Frontal cortex (tissue), 4 donors: ENCODE measurements at places on chromosomes 2 and 18. TPM values are rescaled to one million over a fixed set of nuclear protein-coding genes. Genes with fewer than 3 reads are reported as not detected.

- DNase-seq, result no peak
These were observed 135.7 kb downstream of the EVA1A start for GRCh38 chr2:75424936-75425619.

GRCh38 chr2:134011936-134012586, 241.8 kb upstream of the MGAT5 start:
- DNase-seq, result no peak

GRCh38 chr2:212733273-212733672, 194.7 kb upstream of the ERBB4 start:
- DNase-seq, result no peak

DNA sequence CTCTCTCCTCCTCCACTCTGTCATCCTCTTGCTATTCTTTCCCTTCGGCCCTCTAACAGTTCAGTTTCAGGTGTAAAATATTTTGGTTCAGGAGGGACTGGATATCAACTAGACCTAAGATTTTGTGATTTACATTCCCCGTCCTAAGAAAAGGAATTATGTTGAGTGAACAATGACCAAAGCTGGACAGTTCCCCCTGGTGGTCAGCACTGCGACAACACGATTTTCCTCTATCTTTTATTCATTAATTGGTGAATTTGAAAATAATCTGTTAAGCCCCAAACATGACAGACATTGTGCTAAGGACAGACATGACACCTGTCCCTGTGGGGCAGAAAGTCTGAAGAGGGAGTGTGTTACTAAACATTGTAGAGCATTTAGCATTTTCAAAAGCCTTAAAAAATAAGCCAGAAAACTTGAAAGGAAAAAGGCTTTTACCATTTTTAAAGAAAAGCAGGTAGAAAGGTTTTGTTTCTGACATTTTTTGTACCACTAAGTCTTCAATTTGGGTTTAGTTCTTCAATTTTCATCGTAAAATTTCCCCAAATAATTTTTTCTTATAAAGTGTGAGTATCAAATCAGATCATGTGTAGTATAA, 28.4 kb upstream of the GTF2A1L start:
- peak; percentile 49 for DNase-seq

- DNase-seq, result no peak
These were observed 10.6 kb upstream of the IHH start for GRCh38 chr2:219071131-219071816.

- no peak for DNase-seq
These were observed 16.8 kb upstream of the SRBD1 start for GRCh38 chr2:45627911-45628310.

GRCh38 chr18:32530947-32531651, 60.4 kb upstream of the GAREM1 start:
- DNase-seq, result no peak

The CCDC148 gene
- total RNA-seq, result 32.6 TPM

- no peak for DNase-seq
These were observed 29.8 kb downstream of the LTBP1 start for GRCh38 chr2:32976409-32977063.

- DNase-seq, result no peak
These were observed 262.1 kb downstream of the CPS1 start for GRCh38 chr2:210818473-210818872.

The UGT1A5 gene
- not detected for total RNA-seq

- DNase-seq, result no peak
These were observed 23.1 kb downstream of the PRPF40A start for GRCh38 chr2:152694161-152694661.

GRCh38 chr2:224278531-224278930, 123.4 kb downstream of the FAM124B start:
- no peak for DNase-seq

The SNORC gene
- 2.4 TPM for total RNA-seq

DNA sequence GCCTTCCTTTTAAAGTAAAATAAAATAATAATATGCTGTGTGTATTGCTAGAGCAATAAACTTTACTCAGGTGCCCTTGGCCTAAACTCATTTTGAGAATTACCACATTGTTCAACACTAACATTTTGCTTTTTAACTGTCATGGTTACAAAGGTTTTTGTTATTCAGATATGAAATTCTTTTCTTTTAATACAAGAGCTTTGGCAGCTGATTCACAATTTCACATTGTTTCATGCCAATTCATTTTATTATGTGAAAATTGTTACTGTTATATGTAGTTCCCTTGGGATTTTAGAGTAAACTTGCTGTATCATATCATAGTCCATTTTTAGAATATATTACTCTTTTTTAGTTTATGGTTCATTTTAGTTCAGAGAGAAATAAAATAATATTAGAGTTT, 65.8 kb upstream of the ZNF804A start:
- DNase-seq, result no peak

- no peak for DNase-seq
These were observed 120.2 kb downstream of the FEZ2 start for GRCh38 chr2:36477746-36478145.

DNA sequence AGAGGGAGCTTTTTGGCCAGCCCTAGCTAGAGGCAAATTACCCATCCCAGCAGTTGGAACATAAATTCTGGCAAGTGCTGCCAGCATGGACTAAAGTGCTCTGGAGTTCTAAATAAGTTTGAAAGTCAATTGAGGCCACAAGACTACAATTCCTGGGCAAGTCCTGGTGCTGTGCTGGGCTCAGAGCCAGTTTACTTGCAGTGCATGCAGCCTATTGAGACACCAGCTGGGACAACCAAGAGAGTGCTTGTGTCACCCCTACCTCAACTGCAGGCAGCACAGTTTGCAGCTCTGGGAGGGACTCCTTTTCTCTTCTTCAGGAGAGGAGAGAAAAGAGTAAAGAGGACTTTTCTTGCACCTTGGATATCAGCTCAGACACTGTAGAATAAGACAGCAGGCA, 277.2 kb upstream of the TMEFF2 start:
- no peak for DNase-seq

GRCh38 chr2:190882411-190882766, 1.8 kb downstream of the GLS start:
- no peak for DNase-seq

The CNGA3 gene
- 1.2 TPM for total RNA-seq

- no peak for DNase-seq
These were observed 95.1 kb upstream of the L3MBTL4 start for GRCh38 chr18:6509832-6510231.

GRCh38 chr18:79013869-79014268, 34.3 kb downstream of the SALL3 start:
- DNase-seq, result no peak

GRCh38 chr2:7517088-7517487, 599.9 kb downstream of the RNF144A start:
- no peak for DNase-seq

DNA sequence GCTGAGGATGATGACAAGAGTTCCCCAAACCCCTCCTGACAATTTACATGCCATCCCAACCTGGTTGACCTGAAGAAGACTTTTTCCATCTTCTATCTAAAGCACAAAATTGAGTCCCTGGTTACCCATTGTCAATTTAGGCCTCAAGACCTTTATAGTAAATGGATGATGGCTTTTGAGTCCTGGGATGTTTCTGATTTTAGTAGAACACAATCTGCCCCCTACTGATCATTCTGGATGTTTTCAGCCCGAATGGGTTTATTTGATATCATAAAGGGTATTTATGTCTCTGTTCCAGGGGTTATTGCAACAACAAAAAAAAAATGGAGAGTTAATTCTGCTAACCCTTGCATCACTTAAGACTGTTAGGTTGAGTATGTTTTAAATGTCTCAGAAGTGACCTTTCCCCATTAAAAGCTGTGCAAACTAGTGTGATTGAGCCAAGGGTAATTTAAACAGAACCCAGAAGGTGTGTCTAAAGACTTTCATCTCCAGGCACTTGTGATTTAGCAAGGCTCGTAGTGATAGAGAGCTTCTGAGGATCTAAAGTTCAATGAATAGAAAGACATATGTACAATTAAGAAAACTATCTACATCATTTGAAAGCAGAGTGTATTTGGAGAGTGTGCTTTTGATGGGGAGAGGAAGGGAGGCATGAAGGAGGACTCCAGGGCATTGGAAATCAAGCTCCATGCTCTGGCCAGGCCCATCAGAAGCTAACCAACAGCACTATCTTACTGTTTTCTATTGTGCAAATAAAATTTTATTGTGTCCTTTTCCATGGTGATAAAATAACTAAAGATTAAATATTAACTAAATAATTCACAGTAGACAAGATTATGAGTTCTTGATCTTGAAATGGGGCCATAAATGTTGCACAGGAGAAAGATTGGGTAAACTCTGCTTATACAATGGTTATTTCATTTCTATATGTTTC, 96.6 kb upstream of the NOSTRIN start:
- no peak for DNase-seq

DNA sequence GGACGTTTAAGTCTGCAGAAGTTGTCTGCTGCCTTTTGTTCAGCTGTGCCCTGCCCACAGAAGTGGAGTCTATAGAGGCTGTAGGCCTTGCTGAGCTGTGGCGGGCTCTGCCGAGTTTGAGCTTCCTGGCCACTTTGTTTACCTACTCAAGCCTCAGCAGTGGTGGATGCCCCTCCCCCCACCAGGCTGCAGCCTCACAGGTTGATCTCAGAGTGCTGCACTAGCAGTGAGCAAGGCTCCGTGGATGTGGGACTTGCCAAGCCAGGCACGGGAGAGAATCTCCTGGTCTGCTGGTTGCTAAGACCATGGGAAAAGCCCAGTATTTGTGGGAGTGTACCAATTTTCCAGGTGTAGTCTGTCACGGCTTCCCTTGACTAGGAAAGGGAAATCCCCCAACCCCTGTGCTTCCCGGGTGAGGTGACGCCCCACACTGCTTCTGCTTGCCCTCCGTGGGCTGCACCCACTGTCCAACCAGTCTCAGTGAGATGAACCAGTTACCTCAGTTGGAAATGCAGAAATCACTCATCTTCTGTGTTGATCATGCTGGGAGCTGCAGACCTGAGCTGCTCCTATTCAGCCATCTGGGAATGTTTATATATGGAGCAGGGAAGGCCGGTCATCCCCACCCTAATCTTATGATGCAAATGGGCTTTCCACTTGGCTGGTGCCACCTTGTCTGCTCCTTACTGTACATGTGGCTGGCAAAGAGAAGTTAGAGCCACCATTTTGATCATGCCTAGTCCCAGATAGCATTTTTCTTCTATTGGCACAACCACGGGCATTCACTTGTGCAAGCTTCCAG, 156.9 kb upstream of the ITGA6 start:
- no peak for DNase-seq

The VPS54 gene
- total RNA-seq, result 38.7 TPM

DNA sequence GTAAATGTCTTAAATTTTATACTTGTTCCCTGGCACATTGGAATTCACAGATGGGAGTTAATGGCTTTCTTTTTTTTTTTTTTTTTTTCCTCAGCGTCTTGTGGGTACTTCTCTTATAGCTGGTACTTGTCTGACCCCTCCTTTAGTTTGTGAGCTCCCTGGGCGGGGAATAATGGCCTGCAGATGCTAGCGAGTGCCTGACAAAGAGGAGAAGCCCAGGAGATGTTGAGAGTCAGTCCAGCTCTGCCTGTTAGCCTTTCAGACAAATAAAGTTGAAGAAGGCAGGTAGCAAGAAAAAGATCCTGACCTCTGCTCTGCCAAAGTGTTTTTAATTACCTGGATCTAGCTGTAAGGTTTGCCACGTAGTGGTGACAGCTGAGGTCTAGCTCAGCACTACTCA, 6.6 kb downstream of the BCL2L11 start:
- DNase-seq, result no peak

The SDC1 gene
- 9.8 TPM for total RNA-seq

The CCDC141 gene
- total RNA-seq, result 1.2 TPM

The DUSP19 gene
- total RNA-seq, result 14.7 TPM

- DNase-seq, result no peak
These were observed 65.3 kb upstream of the CCDC85A start for GRCh38 chr2:56118474-56118873.

DNA sequence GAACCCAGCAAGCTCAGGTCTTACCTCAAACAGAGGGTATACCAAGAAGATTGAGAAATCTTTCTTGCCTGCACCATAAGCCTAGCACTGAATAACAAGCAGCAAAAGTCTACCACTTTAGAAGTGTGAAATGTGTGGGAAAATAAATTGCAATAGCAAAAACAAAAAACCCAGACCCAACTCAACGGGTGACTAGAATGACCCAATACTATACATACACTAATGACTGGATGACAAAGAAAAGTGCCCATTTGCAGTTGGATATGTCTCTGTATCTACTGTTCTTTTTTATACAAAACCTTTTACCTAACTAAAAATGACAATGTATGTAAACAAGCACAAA, 950.6 kb downstream of the TRIB2 start:
- no peak for DNase-seq

The KCNG2 gene
- total RNA-seq, result under 0.01 TPM

DNA sequence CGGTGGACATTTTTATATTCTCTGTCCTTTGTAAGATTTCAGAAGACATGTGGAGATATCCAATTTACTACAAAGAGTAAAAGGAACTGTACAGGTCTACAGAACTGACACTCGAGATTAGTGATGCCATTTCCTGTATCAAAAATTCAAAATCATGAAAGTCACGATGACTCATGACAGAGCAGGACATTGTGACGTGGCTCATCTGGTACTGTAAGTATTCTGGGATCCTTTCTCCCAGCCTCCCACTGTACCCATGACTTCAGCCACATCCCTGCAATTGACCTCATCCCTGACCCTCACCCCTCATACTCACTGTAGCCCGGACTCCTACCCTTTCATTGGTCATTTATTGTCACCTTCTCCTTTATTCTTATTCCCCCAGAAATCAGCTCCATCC, 736.5 kb downstream of the EPHA4 start:
- no peak for DNase-seq

DNA sequence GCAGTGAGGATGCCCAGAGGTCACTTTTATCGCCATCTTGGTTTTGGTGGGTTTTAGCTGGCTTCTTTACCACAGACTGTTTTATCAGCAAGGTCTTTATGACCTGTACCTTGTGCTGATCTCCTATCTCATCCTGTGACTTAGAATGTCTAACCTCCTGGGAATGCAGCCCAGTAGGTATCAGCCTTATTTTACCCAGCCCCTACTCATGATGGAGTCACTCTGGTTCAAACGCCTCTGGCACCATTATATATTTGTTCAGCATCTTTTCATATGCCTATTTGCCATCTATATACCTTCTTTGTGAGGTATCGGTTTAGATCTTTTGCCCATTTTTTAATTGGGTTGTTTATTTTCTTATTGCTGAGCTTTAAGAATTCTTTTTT, 7.2 kb upstream of the CCNT2 start:
- DNase-seq, result no peak

DNA sequence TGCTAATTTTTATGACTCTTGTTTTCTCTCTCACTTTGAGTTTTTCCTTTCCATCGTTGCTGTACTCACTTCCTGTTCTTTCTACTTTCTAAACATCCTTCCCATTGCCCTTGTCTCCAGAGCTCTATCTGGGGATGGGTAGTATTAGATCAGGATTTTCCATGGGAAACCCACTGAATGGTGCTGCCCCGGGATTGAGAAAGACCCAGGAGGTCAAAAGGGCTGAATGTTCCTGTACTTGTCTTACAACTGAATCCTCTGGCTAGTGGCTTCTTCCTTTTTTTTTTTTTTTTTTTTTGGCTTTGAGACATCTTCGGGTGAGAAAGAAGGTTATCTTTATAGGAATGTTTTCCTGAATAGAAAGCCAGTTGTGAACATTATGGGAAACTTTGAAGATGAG, 364.8 kb upstream of the SLC14A2 start:
- DNase-seq, result no peak

GRCh38 chr2:65605743-65606058, 173.3 kb upstream of the SPRED2 start:
- no peak for DNase-seq

The IL1RN gene
- not detected for total RNA-seq

- DNase-seq, result no peak
These were observed 68.0 kb downstream of the RNF152 start for GRCh38 chr18:61824733-61825363.
